Caco-2 (cell line): ENCODE measurements at places on chromosomes 5 and 9. TPM values are rescaled to one million over a fixed set of nuclear protein-coding genes. Genes with fewer than 3 reads are reported as not detected.

- peaks cover 38% of the 10 kb centered on the region for H3K4me1 ChIP-seq
- no peaks in the 10 kb centered on the region for H3K27me3 ChIP-seq
- no peaks in the 10 kb centered on the region for H3K36me3 ChIP-seq
- no peak overlapping the region for H3K4me3 ChIP-seq
- no peak for DNase-seq
- H3K27ac ChIP-seq, result peak overlapping the region; percentile 40
These were observed 5.1 kb upstream of the CLINT1 start for GRCh38 chr5:157864067-157864466.

- no peaks in the 10 kb centered on the region for H3K36me3 ChIP-seq
- H3K27me3 ChIP-seq, result no peaks in the 10 kb centered on the region
- DNase-seq, result no peak
- no peak overlapping the region for H3K4me3 ChIP-seq
- no peak overlapping the region for H3K27ac ChIP-seq
These were observed 39.6 kb upstream of the TRIM36 start for GRCh38 chr5:115209279-115209678.

- no peak overlapping the region for H3K4me3 ChIP-seq
- H3K4me1 ChIP-seq, result peaks cover 22% of the 10 kb centered on the region
- no peak for DNase-seq
These were observed 13.0 kb upstream of the DPM2 start for GRCh38 chr9:127950513-127951289.

DNA sequence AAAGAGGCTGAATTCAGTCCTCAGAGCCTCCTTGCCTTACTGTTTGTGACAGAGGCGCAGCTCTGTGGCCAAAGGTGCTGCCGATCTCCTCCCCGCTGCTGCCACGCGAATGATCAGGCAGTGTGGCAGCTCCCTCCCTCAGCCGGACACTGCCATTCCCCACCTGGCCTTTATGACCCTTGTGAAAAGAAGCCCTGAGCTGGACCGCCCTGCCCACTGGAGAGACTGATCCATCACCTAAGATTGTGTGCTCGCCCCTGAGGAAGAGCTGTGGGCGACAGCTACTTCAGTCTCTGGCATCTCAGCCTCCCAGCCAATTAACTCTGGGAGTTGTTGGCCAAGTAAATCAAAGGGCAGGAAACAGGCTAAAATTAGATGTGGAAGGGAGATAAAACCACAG, 90.9 kb downstream of the CARTPT start:
- no peak overlapping the region for H3K4me3 ChIP-seq
- H3K4me1 ChIP-seq, result no peaks in the 10 kb centered on the region

- no peak for DNase-seq
- H3K27me3 ChIP-seq, result no peaks in the 10 kb centered on the region
- H3K4me3 ChIP-seq, result no peak overlapping the region
- no peaks in the 10 kb centered on the region for H3K4me1 ChIP-seq
These were observed 849.3 kb downstream of the TLE1 start for GRCh38 chr9:80839821-80840675.

GRCh38 chr9:111759762-111760639, 34.7 kb downstream of the SHOC1 start:
- H3K4me1 ChIP-seq, result no peaks in the 10 kb centered on the region
- no peak overlapping the region for H3K27ac ChIP-seq
- H3K4me3 ChIP-seq, result no peak overlapping the region
- no peaks in the 10 kb centered on the region for H3K36me3 ChIP-seq
- H3K27me3 ChIP-seq, result no peaks in the 10 kb centered on the region

GRCh38 chr5:1004461-1005248, 3.9 kb upstream of the NKD2 start:
- peak overlapping the region; percentile 73 for H3K27ac ChIP-seq
- peak overlapping the region; percentile 61 for H3K4me3 ChIP-seq
- peak; percentile 81 for DNase-seq
- no peaks in the 10 kb centered on the region for H3K36me3 ChIP-seq
- peaks cover 31% of the 10 kb centered on the region for H3K4me1 ChIP-seq

- H3K27me3 ChIP-seq, result no peaks in the 10 kb centered on the region
- H3K36me3 ChIP-seq, result peaks cover 5% of the 10 kb centered on the region
- peak; percentile 91 for DNase-seq
These were observed 38.9 kb downstream of the SLC35D2 start for GRCh38 chr9:96344458-96345180.

- DNase-seq, result peak; percentile 11
- no peak overlapping the region for H3K4me3 ChIP-seq
- no peak overlapping the region for H3K27ac ChIP-seq
- no peaks in the 10 kb centered on the region for H3K36me3 ChIP-seq
These were observed 121.6 kb downstream of the WNK2 start for GRCh38 chr9:93305497-93306020.

- H3K27me3 ChIP-seq, result no peaks in the 10 kb centered on the region
- no peak overlapping the region for H3K4me3 ChIP-seq
- H3K4me1 ChIP-seq, result peaks cover 6% of the 10 kb centered on the region
- peak; percentile 35 for DNase-seq
These were observed 4.7 kb downstream of the PDLIM4 start for GRCh38 chr5:132261881-132262845.

DNA sequence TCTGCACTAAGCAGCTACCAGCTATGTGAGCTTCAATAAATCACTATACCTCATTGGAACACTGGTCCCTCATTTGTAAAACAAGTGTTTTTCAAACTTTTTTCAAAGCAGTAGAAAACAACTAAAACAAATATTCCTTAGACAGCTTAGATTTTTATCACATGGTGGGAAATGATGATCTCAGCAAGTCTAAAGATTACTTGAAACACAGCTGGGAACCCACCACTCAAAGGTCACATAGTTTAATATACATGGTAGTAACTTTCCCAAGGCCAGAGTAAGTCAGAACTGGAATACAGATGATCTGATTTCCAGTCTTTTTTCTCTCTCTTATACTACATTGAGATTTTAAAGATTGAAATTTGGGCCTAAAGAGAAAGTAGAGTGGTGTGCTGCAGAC, 850 bp upstream of the C6 start:
- no peaks in the 10 kb centered on the region for H3K36me3 ChIP-seq
- no peak overlapping the region for H3K4me3 ChIP-seq
- DNase-seq, result no peak
- H3K27me3 ChIP-seq, result no peaks in the 10 kb centered on the region
- no peak overlapping the region for H3K27ac ChIP-seq
- no peaks in the 10 kb centered on the region for H3K4me1 ChIP-seq

GRCh38 chr9:121067640-121068039, 7.1 kb upstream of the CNTRL start:
- peaks cover 4% of the 10 kb centered on the region; the same call in 1 of the 2 replicates for H3K4me1 ChIP-seq
- DNase-seq, result no peak
- H3K36me3 ChIP-seq, result no peaks in the 10 kb centered on the region
- H3K27ac ChIP-seq, result no peak overlapping the region
- no peak overlapping the region for H3K4me3 ChIP-seq

DNA sequence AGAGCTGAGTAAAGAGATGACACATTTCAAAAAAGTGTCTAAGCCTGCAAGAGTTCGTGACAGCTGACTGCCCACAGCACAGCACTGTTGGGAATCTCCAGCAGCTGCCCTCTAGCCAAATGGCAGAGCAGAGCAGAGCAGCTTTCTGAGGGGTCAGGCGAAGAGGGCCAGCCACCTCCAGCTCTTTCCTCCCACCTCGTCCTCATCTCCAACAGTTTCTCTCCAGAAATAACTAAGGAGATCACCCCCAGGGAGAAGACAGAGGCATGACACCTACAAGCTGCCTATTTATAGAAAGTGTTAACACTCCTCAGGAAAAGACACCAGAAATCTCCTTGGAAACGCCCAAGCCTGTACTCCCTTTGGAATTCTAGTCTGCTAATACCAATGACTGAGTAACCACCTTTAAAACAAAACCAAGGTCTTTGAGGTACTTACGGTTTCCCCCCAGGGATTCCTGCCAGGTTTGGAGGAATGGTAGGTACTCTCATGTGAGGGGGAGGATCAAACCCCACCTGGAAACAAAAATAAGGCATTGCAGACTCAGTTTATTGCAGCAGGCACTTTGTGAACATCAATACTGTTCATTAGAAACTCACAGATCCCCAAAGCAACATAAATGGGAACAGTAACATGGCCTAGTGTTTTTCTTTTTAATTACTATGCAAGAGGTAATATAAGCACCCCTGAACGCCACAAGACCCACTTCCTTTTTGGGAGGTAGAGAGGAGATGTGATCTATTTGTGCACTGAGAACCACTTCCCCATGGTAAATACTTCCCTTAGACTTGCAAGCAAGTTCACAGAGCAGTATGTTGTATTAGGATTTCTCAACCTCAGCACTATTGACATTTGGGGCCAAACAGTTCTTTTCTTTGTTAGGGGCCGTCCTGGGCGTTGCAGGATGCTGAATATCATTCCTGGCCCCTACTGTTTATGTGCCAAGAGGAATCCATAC, 79.3 kb downstream of the TLE1 start:
- H3K36me3 ChIP-seq, result no peaks in the 10 kb centered on the region
- no peaks in the 10 kb centered on the region for H3K4me1 ChIP-seq
- H3K4me3 ChIP-seq, result no peak overlapping the region
- no peaks in the 10 kb centered on the region for H3K27me3 ChIP-seq

DNA sequence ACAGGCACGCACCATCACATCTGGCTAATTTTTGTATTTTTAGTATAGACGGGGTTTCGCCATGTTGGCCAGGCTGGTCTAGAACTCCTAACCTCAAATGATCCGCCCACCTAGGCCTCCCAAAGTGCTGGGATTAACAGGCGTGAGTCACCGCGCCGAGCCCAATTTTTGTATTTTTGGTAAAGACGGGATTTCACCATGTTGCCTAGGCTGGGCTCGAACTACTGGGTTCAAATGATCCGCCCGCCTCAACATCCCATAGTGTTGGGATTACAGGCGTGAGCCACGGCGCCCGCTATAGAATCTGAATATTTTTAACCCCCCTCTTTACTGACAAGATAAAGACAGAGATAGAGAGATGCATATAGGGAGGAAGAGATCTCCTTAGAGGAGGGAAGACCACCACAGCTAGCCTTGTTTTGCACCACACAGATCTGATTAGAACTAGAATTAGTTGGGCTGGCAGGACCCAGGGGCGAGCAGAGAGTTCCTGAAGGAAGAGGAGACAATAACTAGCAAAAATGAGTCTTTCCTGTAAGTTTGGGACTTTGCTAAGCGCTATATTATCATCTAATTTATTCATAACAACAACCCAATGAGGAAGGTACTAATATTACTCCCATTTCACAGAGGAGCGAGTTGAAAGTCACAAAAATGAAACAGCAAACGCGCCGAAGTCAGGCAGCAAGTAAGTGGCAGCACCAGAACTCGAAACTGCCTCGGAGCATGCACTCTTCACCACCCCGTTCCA, 1.5 kb upstream of the ANKHD1 start:
- no peaks in the 10 kb centered on the region for H3K36me3 ChIP-seq
- H3K27me3 ChIP-seq, result no peaks in the 10 kb centered on the region
- no peak for DNase-seq
- no peaks in the 10 kb centered on the region for H3K4me1 ChIP-seq
- H3K4me3 ChIP-seq, result peak overlapping the region; percentile 50
- no peak overlapping the region for H3K27ac ChIP-seq

DNA sequence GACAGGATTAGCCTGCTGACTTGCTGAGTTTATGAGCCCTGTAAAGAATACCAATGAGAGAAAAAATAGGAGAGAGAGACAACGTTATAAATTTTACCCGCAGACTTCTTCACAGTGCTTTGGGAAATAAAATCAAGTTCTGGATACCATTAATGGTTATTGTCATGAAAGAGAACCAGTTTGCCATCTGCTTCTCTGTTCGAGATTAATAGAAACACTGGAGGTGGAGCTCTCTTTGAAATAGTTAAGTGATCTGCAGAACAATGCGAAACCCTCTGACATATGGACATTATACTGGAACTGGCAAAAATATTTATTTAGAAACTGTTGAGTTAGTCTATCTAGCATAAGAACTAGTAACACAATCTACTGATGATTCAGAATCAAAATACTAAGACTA, 500.7 kb downstream of the CDH12 start:
- no peaks in the 10 kb centered on the region for H3K27me3 ChIP-seq
- no peak overlapping the region for H3K4me3 ChIP-seq
- no peak overlapping the region for H3K27ac ChIP-seq
- no peak for DNase-seq
- H3K4me1 ChIP-seq, result no peaks in the 10 kb centered on the region

- no peaks in the 10 kb centered on the region for H3K36me3 ChIP-seq
- DNase-seq, result no peak
- H3K27ac ChIP-seq, result no peak overlapping the region
- H3K4me3 ChIP-seq, result no peak overlapping the region
- H3K27me3 ChIP-seq, result no peaks in the 10 kb centered on the region
These were observed 51.1 kb upstream of the SNX2 start for GRCh38 chr5:122723606-122724352.

- H3K4me3 ChIP-seq, result no peak overlapping the region
- H3K27ac ChIP-seq, result no peak overlapping the region
- peaks cover 6% of the 10 kb centered on the region; the same call in 1 of the 2 replicates for H3K4me1 ChIP-seq
- no peaks in the 10 kb centered on the region for H3K27me3 ChIP-seq
- no peaks in the 10 kb centered on the region; the same call in 1 of the 2 replicates for H3K36me3 ChIP-seq
These were observed 37.7 kb downstream of the UBAP2 start for GRCh38 chr9:34010979-34011378.

DNA sequence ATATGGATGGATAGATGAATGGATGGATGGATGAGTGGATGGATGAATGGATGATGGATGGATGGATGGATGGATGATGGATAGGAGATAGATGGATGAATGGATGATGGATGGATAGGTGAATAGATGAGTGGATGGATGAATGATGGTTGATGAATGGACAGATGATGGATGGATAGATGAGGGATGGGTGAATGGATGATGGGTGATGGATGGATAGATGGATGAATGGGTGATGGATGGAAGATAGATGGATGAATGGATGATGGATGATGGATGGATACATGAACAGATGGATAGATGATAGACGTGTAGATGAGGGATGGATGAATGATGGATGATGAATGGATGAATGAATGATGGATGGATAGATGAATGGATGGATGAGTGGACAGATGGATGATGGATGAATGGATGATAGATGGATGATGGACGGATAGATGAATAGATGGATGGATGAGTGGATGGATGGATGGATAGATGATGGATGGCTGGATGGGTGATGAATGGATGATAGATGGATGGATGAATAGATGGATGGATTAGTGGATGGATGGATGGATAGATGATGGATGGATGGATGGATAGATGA, 53.8 kb downstream of the OLFM1 start:
- H3K27me3 ChIP-seq, result no peaks in the 10 kb centered on the region
- H3K4me3 ChIP-seq, result no peak overlapping the region
- no peak overlapping the region for H3K27ac ChIP-seq
- H3K36me3 ChIP-seq, result no peaks in the 10 kb centered on the region
- no peak for DNase-seq

GRCh38 chr5:177555228-177555627, 865 bp upstream of the FAM193B start:
- H3K4me1 ChIP-seq, result peaks cover 23% of the 10 kb centered on the region
- H3K4me3 ChIP-seq, result no peak overlapping the region
- no peak overlapping the region for H3K27ac ChIP-seq
- no peaks in the 10 kb centered on the region for H3K27me3 ChIP-seq
- no peak for DNase-seq

GRCh38 chr9:120774719-120775118, 18.5 kb downstream of the FBXW2 start:
- H3K27ac ChIP-seq, result no peak overlapping the region
- no peak for DNase-seq
- peaks cover 7% of the 10 kb centered on the region for H3K4me1 ChIP-seq

- no peak overlapping the region for H3K27ac ChIP-seq
- H3K4me3 ChIP-seq, result no peak overlapping the region
- no peak for DNase-seq
These were observed 18.3 kb downstream of the EPB41L4B start for GRCh38 chr9:109302606-109303005.

Gene PCDHGA8
- total RNA-seq, result 0.14 and 0.18 TPM in 2 replicates

Gene FREM1
- total RNA-seq, result 0.50 and 0.67 TPM in 2 replicates

Gene SLC23A1
- total RNA-seq, result 20.4 and 24.0 TPM in 2 replicates

Gene HAVCR2
- total RNA-seq, result 0.32 and 0.41 TPM in 2 replicates

Gene LRRC19
- total RNA-seq, result not detected in 2 replicates

Gene HSD17B3
- total RNA-seq, result not detected in 2 replicates

Gene HTR4
- not detected in 2 replicates for total RNA-seq
